ENCODE measurements at places on chromosomes 6 and 20. TPM values are rescaled to one million over a fixed set of nuclear protein-coding genes. Genes with fewer than 3 reads are reported as not detected.

DNA sequence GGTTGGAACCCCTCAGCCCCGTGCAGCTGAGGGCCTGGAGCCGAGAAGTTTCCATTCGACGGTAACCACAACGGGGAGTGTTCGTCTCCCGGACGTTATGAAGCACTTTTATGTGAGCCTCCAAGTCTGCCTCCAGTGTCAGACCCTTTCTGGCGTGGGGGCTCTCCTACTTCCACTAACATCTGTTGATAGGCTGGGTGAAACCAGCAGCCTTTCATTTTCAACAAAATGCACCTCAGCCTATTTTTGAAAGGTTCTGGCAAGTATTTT lies 257.4 kb downstream of the THBS2 start:
- no peaks in the 10 kb centered on the region for H3K36me3 ChIP-seq
- H3K4me1 ChIP-seq, result peaks cover 5% of the 10 kb centered on the region
- DNase-seq, result no peak

- no peaks in the 10 kb centered on the region for H3K36me3 ChIP-seq
- H3K27ac ChIP-seq, result no peak overlapping the region
- H3K4me1 ChIP-seq, result no peaks in the 10 kb centered on the region
Measured at GRCh38 chr6:45717715-45718114, 297.9 kb downstream of the CLIC5 start.

GRCh38 chr6:20814494-20814893 lies 280.2 kb downstream of the CDKAL1 start:
- no peak overlapping the region for H3K4me3 ChIP-seq
- H3K4me1 ChIP-seq, result no peaks in the 10 kb centered on the region
- no peak for DNase-seq
- no peak overlapping the region for H3K27ac ChIP-seq

- H3K4me3 ChIP-seq, result no peak overlapping the region
- DNase-seq, result no peak
- no peaks in the 10 kb centered on the region for H3K27me3 ChIP-seq
- H3K36me3 ChIP-seq, result no peaks in the 10 kb centered on the region
- peaks cover 10% of the 10 kb centered on the region for H3K4me1 ChIP-seq
- H3K27ac ChIP-seq, result no peak overlapping the region
Measured at GRCh38 chr20:57385940-57386339, 5.3 kb upstream of the RBM38 start.

DNA sequence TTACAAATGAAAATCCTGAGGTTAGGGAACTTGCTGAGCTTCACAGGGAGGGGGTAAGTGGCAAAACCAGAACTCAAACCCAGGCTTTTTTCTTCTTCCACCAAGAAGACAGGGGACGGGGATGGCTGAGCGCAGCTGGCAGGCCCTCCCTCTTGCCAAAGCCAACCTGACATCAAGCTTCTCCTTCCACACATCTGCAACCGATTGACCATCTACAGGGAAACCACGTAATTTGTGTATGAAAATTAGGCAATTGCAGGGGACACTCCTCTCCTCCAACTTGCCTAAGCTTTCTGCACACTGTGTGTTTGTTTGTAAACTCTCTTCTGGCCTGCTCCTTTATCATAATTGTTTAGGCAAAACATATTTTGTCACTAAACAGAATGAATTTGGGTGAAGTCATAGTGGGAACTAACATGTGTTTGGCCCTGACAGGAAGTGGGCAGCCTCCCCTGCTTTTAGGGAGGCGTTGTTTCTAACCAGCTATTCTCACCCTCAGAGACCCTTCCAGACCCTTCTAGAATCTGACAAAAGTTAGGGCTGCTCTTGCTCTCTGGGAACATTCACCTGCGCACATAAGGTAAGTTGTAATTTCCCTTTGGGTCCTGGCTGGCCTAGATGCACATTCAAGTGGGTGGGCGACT lies 18.9 kb downstream of the ZNF831 start:
- no peak for DNase-seq
- no peaks in the 10 kb centered on the region for H3K36me3 ChIP-seq
- no peak overlapping the region for H3K27ac ChIP-seq
- H3K4me1 ChIP-seq, result no peaks in the 10 kb centered on the region

The PPP1R3D gene
- total RNA-seq, result 3.5 TPM

The LRRC73 gene
- 0.26 TPM for total RNA-seq
